ENCODE measurements at places on chromosomes 5 and 9.

DNA sequence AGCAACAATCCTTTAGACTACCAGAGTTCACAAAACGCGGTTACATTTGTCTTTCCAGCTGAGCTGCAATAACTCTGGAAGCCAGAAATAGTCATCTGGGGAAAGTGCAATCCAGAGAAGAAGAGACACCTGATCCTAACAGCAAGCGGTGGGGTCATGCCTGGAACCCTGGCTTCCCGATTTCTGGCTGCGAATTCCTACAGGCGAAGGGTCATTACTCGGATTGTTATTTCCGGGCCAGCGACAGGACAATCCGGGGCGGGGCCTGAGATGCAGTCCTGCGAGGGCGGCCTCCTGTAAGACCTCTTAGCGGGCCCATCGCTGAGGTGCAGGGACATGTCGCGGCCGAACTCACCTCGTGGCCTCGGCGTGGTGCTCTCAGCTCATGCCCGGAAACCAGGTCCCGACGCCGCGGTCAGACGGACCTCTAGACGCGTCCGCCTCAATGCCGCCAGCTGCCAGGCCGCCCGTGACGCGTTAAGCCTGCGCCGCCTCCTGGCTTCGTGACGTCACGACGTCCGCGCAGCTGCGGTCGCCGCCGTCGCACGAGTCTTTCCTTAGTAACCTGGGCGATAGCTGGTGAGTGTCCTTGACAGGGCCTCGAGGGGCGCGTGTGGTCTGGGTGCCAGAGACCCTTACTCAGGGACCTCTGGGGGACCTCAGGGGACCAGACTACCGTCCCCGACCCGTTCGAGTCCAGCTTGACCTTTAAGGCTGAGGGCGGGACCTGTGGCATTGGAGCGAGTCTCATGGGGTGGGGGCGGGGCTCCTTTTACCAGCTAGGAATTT is at the start of the genes MRRF and RBM18:
TSS of gene MRRF (plus strand) at position 523 of the 789 bp plus-strand sequence. CDS start 6,010 bp downstream, outside the sequence.
TSS of gene RBM18 (minus strand) at position 481 of the 789 bp plus-strand sequence. CDS start 3,348 bp downstream, outside the sequence.
- peak; percentile 87 for DNase-seq

GRCh38 chr5:12662545-12663314 is 758.5 kb upstream of the CTNND2 start:
- no peak for DNase-seq

DNA sequence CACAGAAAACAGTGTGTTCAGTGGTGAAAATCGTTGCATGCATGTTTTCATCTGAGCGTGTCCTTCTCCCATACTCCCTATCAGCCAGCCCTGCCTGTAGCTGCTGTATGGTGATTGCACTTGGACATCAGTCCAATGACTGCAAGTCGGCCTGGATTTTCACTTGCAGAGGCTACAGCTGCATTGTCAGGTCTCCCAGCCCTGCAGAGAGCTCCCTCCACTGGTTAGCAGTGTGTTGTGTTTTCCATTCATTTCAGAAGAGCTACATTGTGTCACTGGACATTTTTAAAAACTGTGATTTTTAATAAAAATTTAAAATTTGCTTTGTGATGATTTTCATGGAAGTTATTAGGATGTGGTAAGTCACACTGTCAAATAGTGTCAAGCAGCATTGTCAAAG is 96.6 kb downstream of the SYK start:
- DNase-seq, result no peak

GRCh38 chr5:15383469-15383868 is 116.5 kb upstream of the FBXL7 start:
- DNase-seq, result no peak

DNA sequence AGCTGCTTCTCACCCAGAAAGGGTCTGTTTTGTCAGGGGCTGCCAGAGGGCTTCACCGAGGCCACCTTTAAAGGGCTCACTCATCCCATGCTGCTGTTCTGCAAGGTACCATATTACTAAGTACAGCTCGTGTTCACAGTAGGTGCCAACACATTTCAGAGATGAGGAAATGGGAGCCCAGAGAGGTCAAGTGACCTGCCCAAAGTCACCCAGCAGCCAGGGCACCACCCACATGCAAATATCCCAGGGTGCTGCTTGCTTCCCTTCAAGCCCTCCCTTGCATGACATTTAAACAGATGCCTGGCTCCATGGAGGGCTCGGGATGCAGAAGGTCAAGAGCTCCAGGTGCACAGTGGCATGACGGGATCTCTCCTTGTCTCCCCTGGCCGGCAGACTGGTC is 123.5 kb upstream of the SARDH start:
- no peak for DNase-seq

DNA sequence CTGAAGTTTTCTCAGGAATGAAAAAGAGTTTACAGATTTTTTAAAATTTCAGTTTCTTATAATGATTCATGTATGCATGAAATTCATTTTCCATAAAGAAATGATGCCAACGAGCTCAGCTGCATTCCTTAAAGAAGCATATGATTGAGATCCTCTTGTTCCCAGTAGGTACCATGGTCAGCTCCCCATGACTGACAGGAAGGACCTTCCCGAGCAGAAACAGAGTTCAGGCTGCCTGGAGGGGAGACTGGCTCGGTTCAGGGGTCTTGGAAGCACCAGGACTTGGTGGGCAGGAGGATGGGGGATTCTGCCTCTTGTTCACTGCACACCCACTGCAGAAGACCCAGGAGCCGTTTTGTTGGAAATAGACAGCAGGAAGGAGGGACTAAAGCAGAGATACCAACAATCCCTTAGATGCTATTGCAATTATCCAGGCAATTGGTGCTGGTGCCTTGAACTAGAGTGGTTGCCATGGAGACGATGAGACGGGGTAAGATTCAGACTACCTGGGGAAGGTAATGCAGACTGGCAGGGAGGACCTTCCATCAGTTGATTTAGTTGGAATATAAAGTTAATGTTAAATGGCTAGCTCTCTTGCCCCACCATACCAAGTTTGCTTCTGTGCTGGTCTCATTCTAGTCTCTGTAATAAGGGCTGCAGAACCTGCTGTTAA is 447.8 kb downstream of the MTRR start:
- DNase-seq, result no peak

DNA sequence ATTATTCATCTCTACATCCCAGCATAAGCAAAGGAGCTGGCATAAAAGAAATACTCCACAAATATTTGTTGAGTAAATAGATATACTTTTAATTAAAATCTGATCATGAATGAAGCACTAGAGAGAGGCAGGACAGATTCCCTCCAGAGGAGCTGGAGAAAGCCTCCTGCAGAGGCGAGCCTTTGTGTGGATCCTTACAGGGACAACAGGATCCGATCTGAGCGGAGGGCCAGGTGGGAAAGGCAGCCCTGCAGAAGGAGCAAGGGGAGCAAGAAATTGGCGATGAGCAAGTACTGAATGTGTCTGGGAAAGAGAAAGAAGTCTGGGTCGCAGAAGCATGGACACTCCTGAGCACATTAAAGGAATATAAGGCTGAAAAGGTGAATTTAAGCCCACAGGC is 69.4 kb downstream of the EBF1 start:
- DNase-seq, result no peak

DNA sequence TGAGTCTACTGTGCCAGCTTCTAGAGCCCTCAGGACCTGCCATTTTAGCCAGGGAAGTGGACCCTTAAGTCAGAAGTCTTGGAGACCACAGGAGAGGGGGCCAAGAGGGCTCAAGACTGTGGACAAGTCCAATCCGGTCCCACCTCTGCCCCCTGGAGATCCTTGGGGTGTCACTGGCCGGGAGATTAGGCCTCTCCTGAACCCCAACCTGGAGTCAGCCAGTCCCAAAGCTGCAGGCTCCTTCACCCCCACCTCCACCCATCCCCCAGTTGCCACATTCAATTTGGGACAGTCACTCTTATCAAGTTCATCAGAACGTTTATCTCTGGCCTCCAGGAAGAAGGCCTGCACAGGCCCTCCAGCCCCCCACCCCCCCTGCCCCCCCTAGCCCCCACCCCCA is 290 bp downstream of the SLC23A1 start:
- no peak for DNase-seq

GRCh38 chr5:1011226-1011631 is 2.6 kb downstream of the NKD2 start:
- DNase-seq, result peak; percentile 44

DNA sequence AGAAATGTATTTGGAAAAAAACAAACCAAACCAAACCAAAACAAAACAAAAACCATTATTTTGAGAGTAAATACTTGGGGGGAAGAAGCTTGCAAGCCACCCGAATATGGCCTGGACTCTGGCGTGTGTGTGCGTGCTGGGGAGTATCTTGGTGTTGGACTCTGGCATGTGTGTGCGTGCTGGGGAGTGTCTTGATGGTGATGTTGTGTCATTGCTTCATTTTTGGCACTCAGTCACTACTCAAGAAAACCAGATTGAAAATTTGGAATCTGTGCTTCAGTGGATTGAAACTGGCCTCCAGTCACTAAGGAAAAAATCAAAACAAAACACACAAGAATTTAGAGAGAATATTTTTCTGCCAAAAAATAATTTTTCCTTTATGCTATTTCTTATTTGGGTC is 76.1 kb downstream of the ARRDC3 start:
- no peak for DNase-seq

DNA sequence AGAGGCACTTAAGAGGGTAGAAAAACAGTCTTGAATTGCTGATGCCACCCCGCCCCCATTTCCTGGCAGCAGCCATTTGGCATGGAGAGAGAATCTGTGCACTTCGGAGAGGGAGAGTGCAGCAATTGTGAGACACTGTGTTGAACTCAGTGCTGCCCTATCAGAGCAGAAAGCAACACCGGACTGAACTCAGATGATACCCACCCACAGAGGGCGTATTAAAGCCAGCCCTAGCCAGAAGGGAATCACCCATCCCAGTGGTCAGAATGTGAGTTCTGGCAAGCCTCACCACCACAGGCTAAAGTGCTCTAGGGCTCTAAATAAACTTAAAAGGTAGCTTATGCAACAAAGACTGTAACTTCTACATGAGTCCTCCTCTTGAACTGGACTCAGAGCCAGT is 88.4 kb upstream of the RGS7BP start:
- no peak for DNase-seq

DNA sequence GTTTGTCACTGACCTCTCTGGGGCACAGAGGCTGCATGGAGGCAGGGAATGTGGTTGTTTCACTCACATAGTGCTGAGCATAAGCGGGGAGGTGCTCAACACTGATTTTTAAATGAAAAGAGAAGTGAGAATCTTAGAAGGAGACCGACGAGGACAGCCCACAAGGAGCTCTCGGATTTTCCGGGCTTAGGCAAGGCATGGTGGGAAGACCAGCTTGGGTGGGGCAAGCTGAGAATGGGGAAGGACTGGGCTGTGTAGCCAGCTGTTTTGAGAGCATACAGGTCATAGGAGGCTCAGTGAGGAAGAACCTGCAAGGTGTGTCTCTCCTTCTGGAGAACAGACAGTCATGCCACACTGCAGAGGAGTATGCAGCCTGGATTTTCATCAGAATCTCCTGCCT is 86.0 kb upstream of the TNFSF8 start:
- no peak for DNase-seq

DNA sequence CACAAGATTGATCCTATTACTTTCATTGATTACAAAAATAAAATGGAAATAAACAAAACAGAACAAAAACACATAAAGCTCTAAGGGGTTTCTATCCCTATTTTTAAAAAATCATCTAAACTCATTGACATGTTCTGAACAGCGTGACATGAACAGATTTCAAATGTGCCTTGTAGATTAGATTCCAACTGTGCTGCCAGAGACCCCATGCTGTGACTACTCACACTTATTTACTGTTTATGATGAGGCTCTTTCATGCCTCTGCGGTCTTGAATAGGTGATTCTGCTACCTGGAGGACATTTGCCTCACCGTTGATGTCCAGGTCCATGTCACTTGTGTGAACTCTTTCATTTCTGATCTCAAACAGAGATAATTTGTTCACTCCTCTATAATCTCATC is 990.2 kb downstream of the CDH12 start:
- no peak for DNase-seq

GRCh38 chr9:108001237-108001636 is 511.7 kb upstream of the KLF4 start:
- DNase-seq, result no peak

- DNase-seq, result no peak
Observed at GRCh38 chr9:91485006-91485405, 61.4 kb upstream of the NFIL3 start.

- peak; percentile 99 for DNase-seq
Observed at GRCh38 chr9:128881884-128882676, at the start of the genes KYAT1 and LRRC8A. TSS of gene KYAT1 (minus strand) at chr9:128881950. CDS start at chr9:128845405, 36,545 bp downstream. TSS of gene LRRC8A (plus strand) at chr9:128882133. CDS start at chr9:128907165, 25,032 bp downstream.

DNA sequence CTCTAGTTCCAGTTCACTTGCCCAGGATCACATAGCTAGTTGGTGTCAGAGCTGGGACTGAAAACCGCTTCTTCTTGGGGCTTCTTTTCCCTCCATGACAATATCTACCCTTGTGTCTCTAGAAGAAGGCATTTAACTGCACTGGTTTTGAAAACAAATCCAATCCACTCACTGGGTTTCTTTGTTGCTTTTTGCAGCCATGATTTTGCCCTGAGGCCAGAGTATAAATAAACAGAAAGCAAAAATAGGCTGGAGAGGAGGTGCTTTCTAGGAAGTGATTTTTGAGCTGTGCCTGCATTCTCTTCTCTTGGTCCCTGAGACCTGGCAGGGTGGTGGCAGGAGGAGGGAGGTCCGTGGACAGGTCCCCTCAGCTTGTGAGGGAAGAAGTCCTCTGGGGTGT is 6.9 kb upstream of the TRIO start:
- DNase-seq, result no peak
